ENCODE measurements at places on chromosomes 4 and X.

DNA sequence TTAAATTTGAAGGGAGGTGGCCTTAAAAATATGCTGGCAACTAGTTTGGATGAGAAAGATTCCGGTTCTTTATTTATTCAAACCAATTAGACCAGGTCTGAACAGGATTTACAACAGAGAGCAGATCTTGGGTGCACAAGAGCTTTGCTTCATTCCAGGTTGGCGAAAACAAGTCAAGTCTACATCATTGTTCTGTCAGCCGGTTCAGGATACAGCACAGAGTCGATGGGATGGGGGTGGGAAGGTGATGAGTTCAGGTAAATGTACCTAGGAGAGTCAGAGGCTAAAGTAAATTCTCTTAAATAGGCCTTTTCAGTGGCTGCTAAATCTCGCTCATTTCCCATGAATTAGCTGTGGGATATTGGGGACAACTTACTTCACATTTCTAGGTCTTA is 882 bp upstream of the STIM2 start:
- DNase-seq, result no peak

- DNase-seq, result no peak
Observed at GRCh38 chrX:41152221-41152620, 67.0 kb downstream of the USP9X start.

GRCh38 chr4:29717287-29718057 is 1002.7 kb upstream of the PCDH7 start:
- no peak for DNase-seq

GRCh38 chrX:101078716-101079598 is at the start of gene TMEM35A:
Gene TMEM35A, plus strand, starts transcription at chrX:101078879. Its CDS starts 124 bp downstream, at chrX:101079003.
- DNase-seq, result no peak

DNA sequence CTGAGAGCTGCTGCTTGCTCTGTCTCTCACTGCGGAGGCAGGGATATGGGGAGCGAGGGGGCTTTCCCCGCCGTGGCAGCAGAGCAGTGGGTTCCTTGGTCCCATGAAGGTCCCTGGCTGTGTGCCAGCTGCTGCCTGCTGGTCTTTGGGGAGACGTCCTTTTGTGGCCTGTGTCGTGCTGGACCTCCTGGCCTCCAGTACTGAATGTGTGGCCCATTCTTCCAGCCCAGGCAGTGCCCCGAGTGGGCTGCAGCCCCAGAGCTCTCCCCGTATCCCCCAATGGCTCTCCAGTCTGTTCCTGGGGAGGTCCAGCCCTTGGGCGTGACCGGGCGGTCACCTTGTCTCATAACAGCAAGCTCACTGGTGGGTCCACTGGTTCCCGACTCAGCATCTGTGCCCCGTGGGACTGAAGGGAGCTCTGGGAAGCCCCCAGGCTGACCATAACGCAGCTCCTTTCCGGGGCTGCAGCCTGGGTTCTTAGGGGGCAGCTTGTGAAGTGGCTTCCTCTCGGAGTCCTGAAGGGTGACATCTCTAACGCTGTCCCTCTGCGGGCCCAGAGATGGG is 115.6 kb downstream of the SMIM20 start:
- DNase-seq, result no peak

- no peak for DNase-seq
Observed at GRCh38 chrX:55056820-55057674, 17.8 kb upstream of the PAGE2B start.

DNA sequence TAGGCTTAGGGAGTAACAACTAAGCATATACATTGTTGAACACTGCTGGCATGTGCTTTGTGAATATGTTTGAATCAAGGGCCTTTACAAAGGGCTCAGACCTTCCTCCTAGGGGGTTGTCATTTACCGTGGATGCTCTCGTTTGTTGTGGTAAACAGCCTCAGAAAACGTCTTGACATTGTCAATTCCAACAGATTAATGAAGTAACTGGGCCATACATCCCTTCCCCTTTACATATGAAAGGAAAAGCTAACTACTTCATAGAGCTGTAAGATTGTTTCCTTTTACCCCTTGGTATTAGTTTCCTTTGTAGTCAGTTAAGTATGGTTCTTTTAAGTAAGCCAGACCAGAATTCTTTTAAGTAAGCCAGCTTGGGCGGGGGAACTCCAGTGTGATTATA is 42.9 kb downstream of the FAT4 start:
- DNase-seq, result no peak

- no peak for DNase-seq
Observed at GRCh38 chrX:7852166-7852565, 9.2 kb downstream of the VCX start.

GRCh38 chr4:3186609-3187008 is 62.4 kb upstream of the MSANTD1 start:
- no peak for DNase-seq

GRCh38 chr4:89204624-89205023 is 93.3 kb downstream of the TIGD2 start:
- DNase-seq, result no peak

GRCh38 chr4:175531405-175532091 is 280.5 kb downstream of the GPM6A start:
- no peak for DNase-seq

DNA sequence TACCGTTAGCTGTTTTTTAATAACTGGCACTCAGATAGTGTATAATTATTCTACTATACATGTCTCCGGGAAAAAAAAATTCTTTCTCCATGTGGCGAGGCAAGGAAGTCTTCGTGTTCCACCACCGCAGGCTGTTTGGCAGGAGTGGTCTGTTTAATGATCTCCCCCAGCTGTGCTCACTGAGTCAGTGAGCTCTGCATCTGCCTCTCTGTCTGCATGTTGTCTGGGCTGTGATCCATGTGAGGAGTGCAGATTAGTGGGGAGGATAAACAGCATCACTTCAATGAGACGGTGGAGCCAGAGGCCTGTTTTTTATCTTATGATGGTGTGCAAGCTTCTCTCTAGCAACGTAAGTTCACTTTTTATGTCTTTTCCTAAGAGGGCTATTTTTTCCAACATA is 69.8 kb downstream of the RPS3A start:
- DNase-seq, result peak; percentile 77

DNA sequence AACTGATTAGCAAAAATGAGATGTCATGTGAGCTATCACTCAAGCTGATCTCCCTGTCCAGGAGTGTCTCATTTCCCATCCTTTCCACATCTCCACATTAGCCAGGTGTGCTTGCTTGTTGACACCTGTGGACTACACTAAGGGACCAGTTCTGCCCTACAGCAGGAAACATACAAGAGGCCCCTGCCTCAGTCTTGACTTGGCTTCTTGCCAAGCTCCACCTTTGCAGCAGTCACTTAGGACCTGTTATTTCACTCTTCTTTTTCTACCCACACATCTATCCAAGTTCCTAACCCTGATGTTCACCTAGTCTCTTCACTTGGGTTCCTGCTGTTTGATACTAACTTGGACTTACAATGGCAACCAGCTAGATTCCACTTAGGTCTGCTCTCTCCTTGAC is 13.2 kb downstream of the FRMD7 start:
- DNase-seq, result no peak

- DNase-seq, result no peak
Observed at GRCh38 chr4:53477038-53477565, 99.7 kb downstream of the FIP1L1 start.

GRCh38 chrX:39788521-39788920 is 309.2 kb downstream of the BCOR start:
- no peak for DNase-seq
